ENCODE measurements at places on chromosomes 7 and 10.
A peak's percentile ranks its signal among the peaks of the same experiment; 100 is the strongest.

DNA sequence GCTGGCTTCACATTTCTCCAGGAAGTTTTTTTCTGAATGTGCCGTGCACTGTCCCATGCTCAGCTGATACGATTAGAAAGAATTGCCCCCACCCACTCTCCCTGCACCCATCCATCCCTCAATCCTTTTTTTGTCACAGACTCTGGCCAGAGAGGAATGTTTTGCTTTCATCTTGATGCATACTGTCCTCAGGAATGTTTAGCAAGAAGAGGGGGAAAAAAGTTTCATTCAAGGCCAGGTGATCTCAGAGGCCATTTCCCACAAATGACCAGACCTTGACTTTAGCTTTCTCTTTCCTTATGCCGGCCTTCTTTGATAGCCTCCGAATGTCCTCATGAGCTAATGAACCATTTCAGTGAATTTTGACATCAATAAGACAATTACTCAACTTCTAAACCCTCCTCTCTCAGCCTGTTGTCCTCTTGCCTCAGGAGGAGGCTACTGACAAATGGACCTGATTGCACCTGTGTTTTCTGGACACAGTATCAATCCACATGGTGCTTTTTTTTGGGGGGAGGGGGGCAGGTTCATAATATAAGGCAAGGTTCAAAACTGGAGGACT, 105.0 kb upstream of the KLF6 start:
- no peak for DNase-seq

DNA sequence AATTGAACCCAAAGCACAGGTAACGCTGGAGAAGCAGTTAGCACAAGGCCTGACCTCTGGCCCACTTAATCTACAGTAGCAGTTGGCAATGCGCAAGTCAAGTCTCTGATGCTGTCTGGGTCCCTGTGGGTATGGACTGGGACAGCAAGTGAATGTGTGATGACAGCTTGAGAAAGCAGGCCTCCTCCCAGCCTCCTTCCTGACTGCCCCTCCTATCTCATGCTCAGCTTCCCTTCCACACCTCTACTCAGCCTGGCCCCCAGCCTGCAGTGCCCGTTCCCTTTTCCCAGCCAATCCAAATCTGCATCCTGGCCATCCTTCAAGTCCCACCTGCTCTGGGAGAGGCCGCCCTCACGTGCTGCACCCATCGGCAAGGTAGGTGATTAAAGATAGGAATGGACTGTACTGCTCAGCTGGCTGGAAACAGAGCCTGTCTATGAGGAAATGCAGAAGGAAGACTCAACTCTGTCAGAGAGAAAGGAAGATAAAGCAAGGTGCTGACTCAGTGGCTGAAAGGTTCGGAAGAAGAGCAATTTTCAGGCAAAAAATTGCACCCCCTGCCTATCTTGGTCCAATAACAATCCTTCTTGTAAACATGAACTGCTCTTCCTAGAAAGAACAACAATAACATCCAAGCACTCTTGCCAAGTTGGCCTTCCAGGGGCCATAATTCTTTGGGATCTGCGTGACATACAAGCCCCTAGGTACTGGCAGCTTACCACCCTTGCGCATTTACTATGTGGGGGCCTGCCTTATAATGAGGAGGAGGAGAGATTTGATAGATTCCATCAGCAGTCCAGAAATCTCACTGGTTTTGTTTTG, 16.6 kb upstream of the FGFR2 start:
- no peak for DNase-seq

GRCh38 chr7:73933091-73933490, 72.1 kb downstream of the TMEM270 start:
- DNase-seq: no peak

DNA sequence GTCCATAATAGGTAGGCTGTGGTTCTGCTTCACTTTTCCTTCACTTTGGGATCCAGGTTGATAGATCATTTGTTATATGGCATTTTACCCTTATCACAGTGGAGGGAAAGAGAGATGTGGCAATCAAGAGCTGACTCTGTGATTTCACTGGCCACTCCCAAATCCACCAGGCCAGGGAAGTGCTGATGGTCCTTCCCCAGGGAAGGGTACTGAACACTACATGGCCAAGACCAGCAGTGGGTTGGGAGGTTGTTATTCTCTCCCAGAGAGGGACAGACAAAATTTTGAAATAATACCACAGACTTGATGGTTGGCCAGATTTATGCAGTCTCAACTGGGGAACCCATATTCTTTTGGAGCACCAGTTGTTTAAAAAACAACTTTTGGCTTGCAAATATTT, 102.5 kb downstream of the SND1 start:
- DNase-seq: no peak

DNA sequence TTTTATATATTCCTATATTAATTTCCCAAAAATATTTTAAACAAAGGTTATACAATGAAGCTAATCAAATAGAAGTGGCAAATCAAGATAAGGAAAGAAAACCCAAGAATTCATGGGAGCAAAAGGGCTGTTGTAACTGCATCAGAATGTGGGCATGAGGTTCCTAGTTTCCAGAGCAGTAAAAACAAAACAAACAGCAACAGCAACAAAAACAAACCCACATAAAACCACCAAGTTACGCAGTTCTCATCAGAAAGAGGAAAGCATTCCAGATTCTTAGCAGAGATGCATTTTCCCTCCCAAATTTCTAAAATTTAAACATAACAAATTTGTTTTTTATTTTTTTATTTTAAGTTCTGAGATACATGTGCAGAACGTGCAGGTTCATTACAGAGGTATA, 34.8 kb upstream of the MSMB start:
- no peak for DNase-seq

- no peak for DNase-seq
Measured at GRCh38 chr10:119620241-119621077, 23.7 kb upstream of the TIAL1 start.

GRCh38 chr10:50333872-50334271, 82.6 kb upstream of the ASAH2 start:
- DNase-seq: no peak

GRCh38 chr10:51367127-51367526, 292.8 kb downstream of the PRKG1 start:
- no peak for DNase-seq

DNA sequence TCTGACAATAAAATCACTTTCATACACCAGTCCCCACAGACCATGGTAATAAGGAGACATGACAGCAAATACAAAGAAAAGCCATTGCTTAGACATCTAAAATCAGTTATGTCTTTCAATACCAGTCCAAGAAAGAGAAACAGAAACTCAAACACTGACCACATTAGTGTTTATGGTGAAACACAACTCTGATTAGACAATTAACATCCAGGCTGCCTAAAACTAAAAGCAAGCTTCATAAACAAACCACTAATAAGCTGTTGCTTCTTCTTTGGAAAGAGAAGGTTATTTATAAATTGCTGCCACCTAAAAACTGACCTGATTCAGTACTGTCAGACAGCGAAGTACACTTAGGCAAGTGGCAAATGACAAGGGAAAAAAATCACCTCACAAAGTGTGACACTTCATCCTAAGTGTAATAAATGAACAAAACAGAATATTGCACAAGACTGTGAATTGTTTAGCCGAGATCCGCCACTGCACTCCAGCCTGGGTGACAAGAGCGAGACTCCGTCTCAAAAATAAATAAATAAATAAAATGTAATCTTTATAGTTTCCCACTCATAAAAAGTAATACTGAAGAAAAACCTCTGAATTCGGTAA, 277.4 kb downstream of the PARD3 start:
- DNase-seq: peak; percentile 37
